ENCODE measurements at places on chromosomes 1 and 21.

- DNase-seq: no peak
These were observed 700 bp upstream of the CACNA1S start for GRCh38 chr1:201112926-201113325.

DNA sequence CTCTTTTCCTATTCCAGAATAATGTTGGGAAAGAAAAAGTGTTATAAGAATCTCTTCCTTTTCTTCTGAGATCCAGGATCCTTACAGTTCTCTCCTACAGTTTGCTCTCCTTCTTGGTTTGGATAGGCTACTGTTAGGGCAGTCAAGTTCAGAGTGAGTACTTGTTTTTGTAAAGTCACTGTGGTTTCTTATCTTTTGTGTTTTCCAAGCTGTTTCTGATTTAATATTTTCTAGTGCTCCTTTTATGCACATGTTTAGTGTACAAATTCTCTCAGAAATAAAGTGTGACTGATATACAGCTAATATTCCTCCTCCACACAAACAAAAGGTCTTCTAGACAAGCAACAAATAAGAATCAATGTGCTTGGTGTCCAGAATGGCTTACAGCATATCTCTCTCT, 107.7 kb downstream of the BACH1 start:
- DNase-seq: no peak

- DNase-seq: no peak
These were observed 642 bp downstream of the MLLT11 start for GRCh38 chr1:151060657-151061421.

GRCh38 chr1:91727763-91728162, 158.2 kb downstream of the TGFBR3 start:
- DNase-seq: no peak

DNA sequence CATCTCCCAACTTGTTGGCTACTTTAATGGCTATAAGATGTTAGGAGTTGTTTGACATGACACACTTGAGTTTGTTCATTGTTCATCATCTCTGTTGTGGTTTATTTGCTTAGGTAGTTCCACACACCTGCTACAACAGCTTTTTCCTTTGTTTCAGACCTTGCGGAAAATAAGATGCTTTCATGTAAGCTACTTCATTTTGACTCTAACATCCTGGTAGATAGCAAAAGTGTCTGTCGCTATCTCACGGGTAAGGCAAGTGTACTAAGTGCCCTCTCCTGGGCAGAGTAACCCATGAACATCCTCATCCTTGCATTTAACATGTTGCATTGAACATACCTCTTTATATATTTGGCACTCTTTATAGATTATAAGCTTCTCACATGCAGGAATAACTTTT, 1.6 kb upstream of the OR10T2 start:
- DNase-seq: no peak

DNA sequence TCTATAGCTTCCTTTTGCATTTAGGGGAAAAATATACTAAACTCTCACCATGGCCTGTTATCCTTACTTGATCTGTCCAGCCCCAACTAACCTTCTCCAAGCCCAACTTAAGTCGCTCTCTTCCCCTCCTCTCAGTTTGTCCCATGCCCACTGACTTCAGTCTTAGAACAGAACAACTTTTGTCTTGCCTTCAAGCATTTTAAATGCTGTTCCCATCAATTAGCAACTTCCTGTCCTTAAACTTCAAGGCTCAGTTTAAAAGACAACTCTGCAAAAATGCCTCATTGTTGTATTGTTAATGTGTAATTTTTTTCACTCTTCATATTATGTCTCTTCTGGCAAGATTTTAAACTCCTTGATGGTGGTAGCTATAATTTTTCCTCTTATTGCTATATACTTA, 526.9 kb downstream of the NEGR1 start:
- no peak for DNase-seq

DNA sequence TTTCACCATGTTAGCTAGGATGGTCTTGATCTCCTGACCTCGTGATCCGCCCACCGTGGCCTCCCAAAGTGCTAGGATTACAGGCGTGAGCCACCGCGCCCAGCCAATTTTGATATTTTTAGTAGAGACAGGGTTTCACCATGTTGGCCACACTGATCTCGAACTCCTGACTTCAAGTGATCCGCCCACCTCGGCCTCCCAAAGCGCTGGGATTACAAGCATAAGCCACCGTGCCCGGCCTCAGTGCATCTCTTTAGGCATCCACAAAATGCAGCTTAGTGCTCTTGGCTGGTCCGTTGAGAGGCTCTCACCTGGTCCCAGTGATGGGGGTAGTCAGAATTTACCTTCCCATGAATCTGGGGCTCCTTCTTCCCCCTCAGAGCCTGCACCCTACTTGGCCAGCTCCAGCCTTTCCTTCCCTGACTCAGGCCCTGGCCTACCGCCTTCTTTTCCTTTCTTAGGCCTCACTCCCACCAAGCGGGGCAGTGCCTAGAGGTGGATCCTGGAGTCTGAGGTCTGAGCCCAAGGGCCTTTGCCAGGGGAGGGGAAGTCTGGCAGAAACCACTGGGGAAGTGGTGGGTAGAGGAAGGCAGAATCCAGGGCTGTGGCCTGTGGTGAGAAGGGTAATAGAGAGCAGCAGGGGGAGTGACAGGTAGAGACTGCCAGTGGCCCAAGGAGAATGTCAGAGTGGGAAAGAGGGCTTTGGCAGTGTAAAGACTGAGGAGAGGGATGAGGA, 3.7 kb downstream of the LENEP start:
- no peak for DNase-seq

DNA sequence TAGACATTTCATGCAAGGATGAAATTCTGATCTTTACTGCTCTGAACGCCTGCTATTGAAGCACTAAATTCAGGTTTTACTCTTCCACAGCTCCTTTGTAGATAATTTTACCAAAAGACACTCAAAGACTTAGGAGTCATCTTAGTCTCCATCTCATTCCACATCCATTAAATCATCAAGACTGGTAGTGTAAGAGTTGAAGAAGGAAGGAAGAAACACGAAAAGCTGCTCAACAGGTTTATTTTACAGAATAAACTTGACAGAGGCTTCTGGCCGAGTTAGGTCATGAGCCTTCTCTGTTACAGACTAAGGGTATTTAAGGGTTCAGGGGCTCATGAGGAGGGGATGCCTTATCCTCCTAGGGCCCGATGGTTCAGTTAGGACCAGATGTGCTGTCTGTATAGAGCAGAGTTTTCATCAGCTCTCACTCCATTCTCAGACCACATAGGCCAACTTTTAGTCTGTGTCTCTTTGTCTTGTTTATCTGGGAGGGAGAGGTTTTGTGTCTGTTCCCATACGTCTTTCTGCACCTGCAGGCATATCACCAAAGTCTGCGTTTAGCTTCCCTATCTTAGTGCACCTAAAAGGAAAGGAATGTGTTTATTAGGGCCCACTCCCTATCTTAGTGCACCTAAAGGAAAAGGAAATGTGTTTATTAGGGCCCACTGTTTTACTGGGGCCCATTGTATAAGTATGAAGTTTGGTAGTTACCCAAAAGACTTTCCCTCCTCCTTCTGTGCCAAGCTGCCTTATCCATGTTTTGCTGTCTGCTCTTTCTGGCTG, 57.4 kb upstream of the RGS18 start:
- DNase-seq: no peak
